ENCODE measurements at places on chromosomes 11 and 22.

- peak; percentile 82 for DNase-seq
These were observed 1.2 kb upstream of the ARHGEF12 start for GRCh38 chr11:120334894-120335462.

DNA sequence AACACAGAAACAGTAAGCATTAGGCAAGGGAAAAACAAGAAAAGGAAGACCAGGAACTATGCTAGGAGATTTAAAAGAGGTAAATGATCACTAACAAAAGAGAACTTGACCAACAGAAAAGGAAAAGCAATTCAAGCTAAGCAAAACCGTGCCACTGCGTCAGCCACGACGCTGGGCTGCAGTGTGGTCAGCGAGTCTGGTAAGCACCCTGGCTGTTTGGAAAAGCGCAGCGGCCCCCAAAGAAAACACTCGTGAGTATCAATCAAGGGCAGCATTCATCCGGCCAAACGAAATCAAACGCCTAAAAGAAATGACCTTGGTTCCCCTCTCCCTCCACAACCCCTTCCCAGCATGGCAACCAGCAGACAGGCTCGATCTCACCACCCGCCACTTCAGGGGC is 28.8 kb downstream of the PACSIN2 start:
- no peak for DNase-seq

GRCh38 chr11:131388030-131388429 is 17.6 kb downstream of the NTM start:
- DNase-seq = no peak

GRCh38 chr11:124570160-124570559 is 363 bp downstream of the OR8A1 start:
- DNase-seq = no peak

- no peak for DNase-seq
These were observed 20.9 kb downstream of the LRFN4 start for GRCh38 chr11:66877588-66878385.

DNA sequence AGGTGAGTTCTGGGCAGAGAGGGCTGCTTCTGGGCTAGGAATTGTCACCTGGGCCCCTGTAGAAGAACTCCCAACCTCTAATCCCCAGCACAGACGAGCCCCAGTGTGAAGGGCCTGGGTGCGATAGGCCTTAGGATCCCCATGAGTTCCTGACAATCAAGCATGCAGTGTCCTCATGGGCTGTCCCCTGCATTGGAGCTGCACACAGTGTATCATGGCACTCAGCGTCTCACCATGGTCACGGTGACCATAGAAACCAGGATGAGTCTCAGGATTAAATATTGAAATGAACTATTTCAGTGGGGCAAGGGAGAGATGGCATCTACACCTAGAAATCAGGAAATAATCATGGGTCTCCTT is 292 bp downstream of the SCGB2A1 start:
- DNase-seq = no peak

Data from activated CD4-positive, alpha-beta T cell treated with anti-CD3 and anti-CD28 coated beads, Interleukin-2, Interleukin-4, amounts not matched to agents 100 ng/mL and 50 ng/mL, durations not matched to agents 16 hours and 8 hours (primary cell).